ENCODE measurements at places on chromosomes 1 and 21.

GRCh38 chr21:16829532-16829931 lies 683.3 kb upstream of the CXADR start:
- ATAC-seq: no peak

GRCh38 chr1:101506541-101507164 lies 269.8 kb downstream of the S1PR1 start:
- ATAC-seq: peak; percentile 48

GRCh38 chr1:109184687-109185086 lies 29.0 kb upstream of the SARS1 start:
- peak; percentile 51 for ATAC-seq

- no peak for ATAC-seq
These were observed 49.0 kb upstream of the MAB21L3 start for GRCh38 chr1:116062201-116062600.

DNA sequence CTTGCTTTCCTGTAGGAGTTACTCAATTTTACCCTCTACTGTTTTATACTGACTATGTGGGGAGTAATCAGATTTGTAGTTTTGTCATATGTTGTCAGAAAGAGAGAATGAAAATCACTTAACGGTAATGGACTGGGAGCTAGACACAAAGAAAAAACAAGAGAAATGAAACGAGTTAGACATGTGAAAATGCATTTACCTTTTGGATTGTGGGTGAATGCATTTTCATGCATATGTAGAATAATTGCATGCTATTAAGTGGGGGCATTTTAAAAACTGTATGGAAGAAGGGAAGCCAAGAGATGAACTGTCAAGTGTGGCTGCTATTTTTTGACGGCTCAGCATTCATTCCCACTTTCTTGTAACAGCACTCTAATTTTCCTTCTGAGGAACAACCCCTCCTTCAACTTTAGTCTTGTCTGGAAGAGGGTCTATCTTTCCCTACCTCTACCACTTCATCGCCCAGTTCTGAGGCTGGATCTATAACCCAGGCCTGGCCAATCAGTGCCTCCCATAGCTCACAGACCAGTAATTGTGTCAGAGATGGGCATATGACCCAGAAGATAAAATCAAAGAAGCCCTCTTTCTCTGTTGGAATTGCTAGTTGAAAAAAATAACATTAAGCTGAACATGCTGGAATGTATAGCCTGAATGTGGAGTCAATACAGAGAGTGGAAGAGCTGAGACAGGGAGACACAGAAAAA lies 5.2 kb upstream of the ZNF697 start:
- ATAC-seq: no peak

- no peak for ATAC-seq
These were observed 19.4 kb upstream of the TMEM201 start for GRCh38 chr1:9569267-9569666.

DNA sequence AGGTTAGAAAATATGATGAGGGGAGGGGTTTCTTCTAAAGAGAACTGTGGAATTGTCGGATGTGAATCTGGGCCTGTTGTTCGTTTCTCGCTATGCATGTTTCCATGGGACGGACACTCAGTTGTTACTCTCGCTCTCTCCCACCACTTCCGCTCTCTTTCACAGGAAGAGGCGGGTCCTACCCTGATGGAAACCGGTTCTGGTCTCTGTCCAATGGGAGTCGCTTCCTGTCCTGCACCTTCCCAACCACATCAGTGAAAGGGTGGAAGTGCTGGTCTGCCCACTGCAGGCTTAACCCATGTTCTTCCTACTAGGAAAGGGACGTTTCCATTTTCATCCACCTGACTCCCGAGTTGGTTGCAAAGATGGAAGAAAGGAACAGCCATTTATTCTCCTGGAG lies 119.4 kb downstream of the KCNJ15 start:
- peak; percentile 51 for ATAC-seq

GRCh38 chr1:105556266-105556665 lies 1500.2 kb upstream of the PRMT6 start:
- ATAC-seq: no peak

GRCh38 chr1:199706826-199707606 lies 320.5 kb upstream of the NR5A2 start:
- ATAC-seq: no peak

DNA sequence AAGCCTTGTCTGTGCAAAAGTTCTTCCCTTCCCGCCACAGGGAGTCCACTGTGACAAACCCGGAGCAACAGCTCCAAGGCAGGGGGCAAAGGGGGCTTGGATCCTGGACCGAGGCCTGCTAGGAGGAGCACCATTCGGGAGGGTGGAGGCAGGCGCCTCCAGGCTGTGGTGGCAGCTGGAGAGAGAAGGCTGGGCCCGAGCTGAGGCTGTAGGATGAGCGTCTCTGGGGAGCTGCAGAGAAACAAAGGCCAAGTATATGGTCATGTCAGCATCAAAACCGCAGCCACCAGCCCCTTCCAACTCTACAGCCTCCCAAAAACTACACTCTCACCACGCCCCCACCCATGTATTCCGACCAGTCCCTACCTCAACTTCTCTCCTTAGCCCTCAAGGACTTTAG lies 579 bp downstream of the SH3BP5L start:
- ATAC-seq: no peak

DNA sequence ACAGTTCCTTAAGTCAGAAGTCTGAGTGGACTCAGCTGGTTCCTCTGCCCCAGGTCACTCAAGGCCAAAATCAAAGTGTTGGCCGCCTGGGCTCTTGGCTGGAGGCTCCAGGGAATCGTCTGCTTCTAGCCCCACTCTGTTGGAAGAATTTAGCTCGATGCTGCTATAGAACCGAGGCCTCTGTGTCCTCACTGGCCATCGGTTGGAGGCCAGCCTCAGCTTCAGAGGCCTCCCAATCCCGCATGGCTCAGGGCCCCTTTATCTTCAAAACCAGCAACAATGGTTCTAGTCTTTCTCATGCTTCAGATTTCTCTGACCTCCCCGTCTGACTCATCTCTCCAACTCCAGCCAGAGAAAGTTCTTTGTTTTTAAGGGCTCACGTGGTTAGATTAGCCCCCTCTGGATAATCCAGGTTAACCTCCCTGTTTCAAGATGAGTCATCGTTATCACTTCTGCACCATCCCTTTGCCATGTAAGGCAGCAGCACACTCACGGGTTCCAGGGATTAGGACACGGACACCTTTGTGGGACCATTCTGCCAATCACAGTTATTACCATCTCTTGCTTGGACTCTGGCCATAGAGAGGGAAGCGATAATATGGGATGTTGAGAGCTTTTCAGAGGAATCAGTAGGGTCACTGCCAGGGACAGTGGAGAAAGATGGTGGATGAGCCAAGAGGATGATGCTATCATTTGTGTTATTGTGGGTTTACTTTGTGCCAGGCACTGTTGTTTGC lies 13.6 kb downstream of the FHAD1 start:
- peak; percentile 56 for ATAC-seq

DNA sequence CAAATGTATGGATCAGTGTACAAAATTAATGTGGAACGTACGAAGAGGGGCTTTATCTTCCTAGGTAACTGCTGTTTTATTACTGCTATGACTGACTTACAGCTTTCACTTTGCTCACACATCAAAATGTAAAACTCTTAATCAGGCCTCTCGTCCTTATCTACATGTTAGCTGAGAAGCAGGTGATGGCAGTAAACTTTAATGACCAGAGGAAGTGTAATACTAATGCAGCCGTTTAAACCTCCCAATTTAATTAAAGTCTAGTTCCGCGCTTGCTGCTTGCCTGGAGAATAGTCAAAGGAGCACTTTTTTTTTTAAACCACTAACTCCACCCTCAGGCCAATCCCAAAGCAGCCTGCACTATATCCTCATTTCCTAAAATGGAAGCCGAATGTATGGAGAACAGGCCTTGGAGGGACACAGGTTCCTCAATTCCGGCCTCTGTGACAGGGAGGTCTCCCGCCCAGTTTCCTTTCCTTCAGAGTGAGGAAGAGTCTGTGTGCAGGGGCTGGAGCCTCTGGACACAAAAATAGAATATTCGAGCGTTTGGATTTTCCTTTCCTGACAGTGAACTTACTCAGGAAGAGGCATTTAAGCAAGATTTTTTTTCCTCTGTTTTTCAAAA lies 36.7 kb upstream of the RASAL2 start:
- ATAC-seq: no peak

DNA sequence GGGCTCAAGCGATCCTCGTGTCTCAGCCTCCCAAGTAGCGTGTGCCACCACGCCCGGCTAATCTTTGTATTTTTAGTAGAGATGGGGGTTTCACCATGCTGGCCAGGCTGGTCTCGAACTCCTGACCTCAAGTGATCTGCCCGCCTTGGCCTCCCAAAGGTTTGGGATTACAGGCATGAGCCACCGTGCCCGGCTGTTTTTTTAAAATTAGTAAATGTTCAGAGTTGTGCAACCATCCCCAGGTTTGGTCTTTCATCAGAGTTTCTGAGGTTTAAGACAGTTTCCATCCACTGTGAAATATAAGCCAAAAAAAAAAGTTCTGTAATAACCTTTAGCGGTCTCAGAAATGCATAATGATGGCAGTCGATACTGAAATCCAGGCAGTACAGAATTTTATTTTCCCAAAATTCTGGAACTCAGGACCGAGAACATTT lies 550 bp upstream of the SYT11 start:
- no peak for ATAC-seq

GRCh38 chr21:34830386-34831170 lies 161.8 kb downstream of the CLIC6 start:
- no peak for ATAC-seq

- no peak for ATAC-seq
These were observed 266.9 kb downstream of the TGFB2 start for GRCh38 chr1:218611916-218612585.

- ATAC-seq: no peak
These were observed 116.8 kb upstream of the WNT4 start for GRCh38 chr1:22259551-22260282.

DNA sequence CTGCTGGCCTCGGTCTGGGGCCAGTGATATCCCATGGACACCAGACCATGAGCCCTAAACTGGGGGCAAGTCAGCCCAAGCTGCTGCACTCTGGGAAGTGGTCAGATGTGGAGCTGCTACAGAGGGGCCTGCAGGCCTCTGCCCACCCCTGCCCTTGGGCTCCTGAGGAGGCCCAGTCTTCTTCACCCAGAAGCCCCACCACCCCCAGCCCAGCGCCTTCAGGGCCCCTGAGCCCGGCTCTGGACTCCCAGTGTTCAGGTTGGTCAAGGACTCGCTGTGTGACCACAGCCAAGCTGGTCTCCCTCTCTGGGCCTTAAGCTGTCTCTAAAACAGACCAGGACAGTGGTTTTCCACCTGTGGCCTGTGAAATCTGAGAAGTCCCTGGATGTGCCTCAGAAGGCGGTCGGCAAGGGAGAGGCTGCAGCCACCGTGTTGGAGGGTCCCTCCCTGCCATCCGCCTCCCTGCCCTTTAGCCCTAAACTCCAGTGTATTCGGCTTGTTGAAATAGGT lies 79.7 kb upstream of the TMEM51 start:
- no peak for ATAC-seq

DNA sequence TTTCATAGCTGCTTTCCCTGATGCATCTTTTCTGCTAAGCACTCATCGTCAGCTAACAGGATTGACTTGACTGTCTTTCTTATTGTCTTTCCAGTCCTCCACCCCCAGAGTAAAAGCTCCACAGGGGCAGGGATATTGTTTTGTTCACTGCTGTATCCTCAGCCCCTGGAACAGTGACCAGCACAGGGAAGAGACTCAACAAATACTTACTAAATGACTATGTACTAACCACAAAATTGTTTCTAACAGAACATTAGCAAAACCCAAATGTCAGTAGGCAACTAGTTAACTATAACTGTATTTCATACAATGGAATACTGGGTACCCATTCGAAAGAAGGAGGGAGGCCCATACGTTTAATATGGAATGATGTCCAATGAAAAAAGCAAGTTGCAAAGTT lies 53.0 kb downstream of the BCAR3 start:
- no peak for ATAC-seq

DNA sequence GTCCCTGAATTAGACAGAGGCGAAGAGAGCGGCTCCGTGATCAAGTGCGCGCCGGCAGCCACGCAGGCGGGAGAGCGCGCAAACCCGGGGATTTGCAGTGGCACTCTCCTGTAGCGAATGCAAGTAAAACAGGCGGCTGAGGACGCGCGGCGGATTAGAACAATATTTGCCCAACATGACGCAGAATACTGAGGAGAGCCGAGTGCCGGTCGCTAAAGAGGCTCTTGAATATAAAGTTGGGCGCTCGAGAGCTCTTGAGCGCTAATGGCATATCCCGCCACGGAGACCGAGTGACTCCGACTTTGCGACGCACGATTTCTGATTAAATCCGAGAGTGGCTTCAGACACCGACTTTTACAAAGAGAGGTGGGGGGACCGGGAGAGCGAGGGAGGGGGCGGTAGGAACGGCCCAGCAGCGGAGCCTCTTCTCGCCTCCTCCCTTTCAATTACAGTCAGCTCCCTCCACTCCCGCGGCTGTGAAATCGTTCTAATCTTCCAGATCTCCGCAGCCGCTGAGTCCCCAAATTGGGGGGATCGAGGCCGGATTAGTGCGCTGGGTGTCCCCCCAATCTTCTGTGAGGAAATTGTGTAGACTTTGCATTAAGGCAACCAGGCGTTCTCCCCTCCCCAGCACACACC lies 2.3 kb downstream of the PAX7 start:
- ATAC-seq: no peak

DNA sequence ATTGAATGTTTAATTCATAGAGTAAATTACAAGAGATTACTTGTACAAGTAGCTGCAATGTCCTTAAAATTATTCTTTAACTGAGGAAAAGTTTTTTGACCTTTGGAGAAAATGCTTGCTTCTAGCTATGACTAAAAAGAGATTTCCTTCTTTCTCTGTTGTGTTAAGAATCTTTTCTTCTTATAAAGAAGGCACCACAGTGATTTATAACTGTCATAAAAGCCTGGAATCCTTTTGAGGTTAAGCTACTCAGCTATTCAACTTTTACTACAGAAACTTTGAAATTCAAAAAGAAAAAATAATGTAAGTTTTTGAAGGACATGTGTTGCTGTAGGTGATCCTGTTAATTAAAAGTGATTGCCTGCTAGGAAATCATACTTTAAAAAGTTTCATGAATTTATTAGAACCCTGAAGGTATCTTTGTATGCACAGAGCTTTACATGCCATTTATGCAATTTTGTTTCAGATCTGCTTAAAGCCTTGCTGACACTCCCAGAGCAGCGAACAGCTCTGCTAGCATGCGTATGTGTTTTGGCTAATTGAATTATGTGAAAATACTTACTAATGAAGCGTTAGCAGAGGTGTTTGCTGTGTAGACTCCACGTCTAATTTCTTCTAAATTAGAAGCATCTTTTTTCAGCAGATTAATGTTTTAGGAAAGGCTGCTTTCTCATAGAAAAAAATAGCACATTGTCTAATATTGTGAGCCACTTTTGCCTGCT lies 94.7 kb upstream of the SMYD2 start:
- no peak for ATAC-seq

DNA sequence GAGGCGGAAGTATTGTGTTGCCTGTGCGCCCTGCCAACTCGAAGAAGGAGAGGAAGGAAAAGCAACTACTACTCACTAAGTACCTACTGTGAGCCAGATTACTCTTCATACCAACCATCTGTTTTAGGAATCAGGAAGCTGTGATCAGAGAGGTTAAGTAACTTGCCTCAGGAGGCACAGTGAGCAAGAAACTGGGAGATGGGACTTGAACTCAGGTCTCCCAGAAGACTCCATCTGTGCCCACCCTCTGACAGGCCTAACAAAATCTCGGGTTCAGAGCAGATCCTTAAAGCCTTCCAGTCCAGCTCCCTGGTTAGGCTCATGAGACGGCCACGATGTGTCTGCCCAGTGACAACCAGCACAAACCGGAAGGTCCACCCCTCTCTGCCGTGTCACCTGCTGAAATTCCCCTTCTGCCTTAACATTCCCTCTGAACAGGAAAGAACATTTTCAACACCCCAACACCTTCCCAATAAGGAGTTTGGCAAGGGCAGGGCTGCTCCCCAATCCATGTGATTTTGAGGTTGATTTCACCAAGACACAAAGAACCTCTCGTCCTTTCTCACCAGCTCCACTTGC lies 230.1 kb downstream of the TOMM20 start:
- ATAC-seq: no peak

GRCh38 chr1:34603594-34603993 lies 151.3 kb upstream of the GJB5 start:
- ATAC-seq: no peak

Measured in esophagus mucosa (tissue), 1 donor.